ENCODE measurements at places on chromosomes 16 and 17.
A peak's percentile ranks its signal among the peaks of the same experiment; 100 is the strongest.

- no peak for DNase-seq
Measured at GRCh38 chr16:84460406-84461028, 43.9 kb downstream of the MEAK7 start.

DNA sequence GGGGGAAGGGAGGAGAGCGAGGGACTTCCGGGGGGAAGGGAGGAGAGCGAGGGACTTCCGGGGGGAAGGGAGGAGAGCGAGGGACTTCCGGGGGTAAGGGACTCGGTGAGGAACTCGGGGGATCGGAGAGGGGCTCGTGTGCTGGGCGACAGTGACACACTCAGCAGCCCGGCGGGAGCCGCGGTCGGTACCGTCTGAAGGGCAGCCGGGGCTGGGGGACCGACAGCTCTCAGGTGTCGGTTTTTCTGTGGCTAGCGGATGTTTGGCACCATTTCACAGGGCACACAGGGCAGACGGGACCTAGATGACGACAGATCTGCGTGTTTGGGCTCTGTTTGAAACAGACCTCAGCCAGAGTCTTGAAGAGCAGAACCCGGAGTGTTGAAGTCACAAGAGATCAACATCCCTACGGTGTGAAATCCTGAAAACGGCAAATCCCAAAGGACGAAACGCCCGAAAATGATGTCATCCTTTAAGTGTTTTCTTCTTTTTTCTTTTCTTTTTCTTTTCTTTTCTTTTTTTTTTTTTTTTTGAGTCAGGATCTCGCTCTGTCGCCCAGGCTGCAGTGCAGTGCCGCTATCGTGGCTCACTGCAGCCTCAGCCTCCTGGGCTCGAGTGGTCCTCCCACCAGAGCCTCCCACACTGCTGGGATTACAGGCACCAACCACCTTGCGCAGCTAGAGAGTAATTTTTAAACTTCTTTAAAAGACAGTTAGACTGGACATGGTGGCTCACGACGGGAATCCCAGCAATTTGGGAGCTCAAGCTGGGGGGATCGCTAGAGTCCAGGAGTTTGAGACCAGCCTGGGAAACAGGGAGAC is 23.9 kb downstream of the ZNF778 start:
- DNase-seq = peak; percentile 71

- DNase-seq = no peak
Measured at GRCh38 chr17:81252326-81252986, 13.3 kb downstream of the NDUFAF8 start.

- DNase-seq = no peak
Measured at GRCh38 chr17:69428252-69428980, 13.9 kb downstream of the MAP2K6 start.

- DNase-seq = no peak
Measured at GRCh38 chr16:502179-502943, 25.2 kb upstream of the CAPN15 start.

- no peak for DNase-seq
Measured at GRCh38 chr17:21381076-21381706, 5.0 kb downstream of the KCNJ12 start.

DNA sequence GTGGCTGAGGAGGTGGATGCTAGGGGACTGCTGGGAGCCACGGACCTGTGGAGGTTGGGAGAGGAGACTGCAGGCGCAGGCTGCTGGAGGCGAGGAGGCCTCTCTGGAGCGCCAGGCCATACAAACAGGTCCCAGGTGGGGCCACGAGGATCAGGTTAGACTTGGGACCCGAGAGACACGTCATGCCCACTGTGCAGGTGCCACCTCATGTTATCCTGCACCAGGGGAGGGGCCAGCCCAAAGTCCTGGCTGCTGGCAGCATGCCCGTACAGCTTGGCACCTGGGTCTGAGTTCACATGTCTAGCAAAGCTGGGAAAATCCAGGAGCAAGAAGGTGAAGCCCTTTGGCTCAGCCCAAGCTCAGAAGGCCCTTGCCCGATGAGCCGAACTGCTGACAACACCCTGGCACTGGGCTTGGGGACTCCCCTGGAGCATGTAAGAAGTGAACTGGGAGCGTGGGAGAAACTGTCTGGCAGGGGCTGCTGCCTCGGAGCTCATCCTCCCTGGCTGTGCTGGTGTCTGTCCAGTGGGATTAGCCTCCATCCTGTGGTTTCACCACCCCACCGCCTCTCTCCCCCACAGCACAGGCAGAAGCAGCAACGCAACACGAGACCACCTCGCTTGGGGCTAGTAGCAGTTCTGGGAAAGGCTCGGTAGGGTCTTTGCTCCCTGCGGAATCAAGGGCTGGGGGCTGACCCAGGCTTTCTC is 5.3 kb downstream of the ARHGDIA start:
- DNase-seq = no peak

DNA sequence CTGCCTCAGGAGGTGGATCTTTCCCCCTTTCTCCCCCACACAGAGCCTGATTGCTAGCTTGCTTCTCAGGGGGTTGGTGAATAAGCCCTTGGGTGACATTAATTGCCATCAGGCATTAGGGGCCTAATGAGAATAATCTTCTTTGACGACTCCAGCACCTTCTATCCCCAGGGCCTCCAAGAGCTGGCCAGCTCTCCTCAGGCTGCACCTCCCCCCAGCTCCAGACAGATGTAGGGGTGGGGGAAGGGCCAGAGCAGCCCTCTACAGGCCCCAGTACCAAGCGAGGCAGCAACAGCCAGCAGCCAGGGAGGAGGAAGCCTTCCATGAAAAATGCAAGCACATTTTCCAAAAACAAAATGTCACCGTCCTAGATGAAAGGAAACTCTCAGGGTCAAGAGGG is 1.4 kb upstream of the TMEM132E start:
- DNase-seq = no peak

DNA sequence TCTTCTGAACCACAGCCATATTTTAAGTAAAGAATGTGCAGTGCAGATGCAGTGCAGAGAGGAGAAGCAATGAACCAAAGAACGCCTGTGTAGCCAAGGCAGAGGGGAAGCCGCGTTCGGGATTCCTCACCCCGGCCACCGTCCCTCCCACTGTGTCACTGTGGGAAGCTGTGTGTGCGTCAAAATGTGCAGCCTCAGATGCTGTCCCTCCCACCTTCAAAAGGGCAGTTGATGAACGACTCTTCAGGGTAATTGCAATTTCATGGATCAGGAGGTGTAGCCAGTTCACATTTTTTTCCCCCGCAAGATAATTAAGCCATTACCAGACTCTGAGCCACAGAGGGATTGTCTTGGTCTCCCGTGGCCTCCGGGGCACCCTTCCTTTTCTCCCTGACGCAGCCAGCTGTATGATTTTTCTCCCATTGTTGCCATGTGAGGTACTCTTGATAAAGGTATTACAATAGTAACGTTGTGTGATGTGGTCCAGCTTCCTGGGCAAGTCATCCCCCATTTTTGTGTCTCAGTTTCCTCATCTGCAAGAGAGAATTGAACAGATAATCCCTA is 190.0 kb downstream of the FOXL1 start:
- DNase-seq = no peak

- no peak for DNase-seq
Measured at GRCh38 chr16:12096157-12096777, 119.7 kb downstream of the SNX29 start.

Data from CD4-positive, alpha-beta T cell treated with Interleukin-2 at 100 ng/mL for 4 hours (primary cell).